Central memory CD4-positive, alpha-beta T cell (primary cell): ENCODE measurements at places on chromosomes 5 and 9.

GRCh38 chr5:61678966-61679365 lies 346.9 kb downstream of the ZSWIM6 start:
- no peak for DNase-seq

DNA sequence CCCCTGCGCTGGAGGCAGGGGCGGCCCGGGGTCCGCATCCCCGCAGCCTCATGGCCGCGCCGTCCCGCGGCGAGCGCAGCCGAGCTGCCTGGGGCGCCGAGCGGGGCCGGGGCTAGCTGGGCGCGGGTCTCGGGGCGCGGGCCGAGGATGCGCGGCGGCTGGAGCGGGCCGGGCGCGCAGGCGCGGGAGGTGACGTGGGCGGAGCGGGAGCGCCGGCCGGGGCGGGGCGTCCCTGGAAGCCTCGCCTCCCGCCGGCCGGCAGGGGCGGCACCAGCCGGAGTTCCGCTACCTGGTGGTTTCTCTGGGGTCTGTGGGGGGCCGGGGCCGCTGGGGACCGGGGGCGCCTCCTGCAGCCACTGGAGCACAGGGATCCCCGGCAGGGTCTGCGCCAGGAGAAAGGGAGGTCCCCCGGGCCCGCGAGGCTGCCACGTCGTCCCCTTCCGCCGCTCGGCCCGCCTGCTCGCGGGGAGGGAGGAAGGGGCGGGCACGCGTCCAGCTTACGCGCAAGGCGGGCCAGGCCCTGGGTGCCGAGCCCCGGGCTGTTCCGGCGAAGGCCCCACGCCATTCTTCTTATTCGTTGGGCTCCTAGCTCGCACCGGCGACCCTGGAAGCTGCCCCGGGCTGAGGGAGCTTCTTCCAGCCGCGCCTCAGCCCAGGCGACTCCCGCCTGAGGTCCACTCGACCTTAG lies at the start of gene LPCAT1:
Gene LPCAT1, minus strand, starts transcription at position 168 of the 688 bp plus-strand sequence. Its CDS starts 116 bp downstream, at position 52.
- peak; percentile 72 for DNase-seq

DNA sequence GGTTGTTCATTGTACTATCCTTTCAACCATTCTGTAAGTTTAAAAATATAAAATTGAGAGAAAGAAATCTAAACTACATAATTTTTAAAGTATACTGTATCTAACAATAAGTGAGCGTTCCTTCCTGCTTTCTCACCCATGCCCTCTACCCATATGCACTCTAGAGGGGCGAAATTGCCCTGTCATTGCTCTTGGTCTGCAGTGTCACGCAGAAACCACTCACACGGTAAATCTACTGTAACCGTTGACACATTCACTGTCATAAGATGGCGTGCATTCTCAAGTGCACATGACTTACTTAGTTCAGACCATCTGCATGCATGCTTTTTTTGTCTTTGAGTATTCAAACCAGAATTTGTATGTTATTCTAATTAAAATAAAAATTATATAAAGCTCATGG lies 55.7 kb upstream of the NIPBL start:
- no peak for DNase-seq

GRCh38 chr5:93791518-93791972 lies 50.1 kb upstream of the POU5F2 start:
- DNase-seq = no peak

DNA sequence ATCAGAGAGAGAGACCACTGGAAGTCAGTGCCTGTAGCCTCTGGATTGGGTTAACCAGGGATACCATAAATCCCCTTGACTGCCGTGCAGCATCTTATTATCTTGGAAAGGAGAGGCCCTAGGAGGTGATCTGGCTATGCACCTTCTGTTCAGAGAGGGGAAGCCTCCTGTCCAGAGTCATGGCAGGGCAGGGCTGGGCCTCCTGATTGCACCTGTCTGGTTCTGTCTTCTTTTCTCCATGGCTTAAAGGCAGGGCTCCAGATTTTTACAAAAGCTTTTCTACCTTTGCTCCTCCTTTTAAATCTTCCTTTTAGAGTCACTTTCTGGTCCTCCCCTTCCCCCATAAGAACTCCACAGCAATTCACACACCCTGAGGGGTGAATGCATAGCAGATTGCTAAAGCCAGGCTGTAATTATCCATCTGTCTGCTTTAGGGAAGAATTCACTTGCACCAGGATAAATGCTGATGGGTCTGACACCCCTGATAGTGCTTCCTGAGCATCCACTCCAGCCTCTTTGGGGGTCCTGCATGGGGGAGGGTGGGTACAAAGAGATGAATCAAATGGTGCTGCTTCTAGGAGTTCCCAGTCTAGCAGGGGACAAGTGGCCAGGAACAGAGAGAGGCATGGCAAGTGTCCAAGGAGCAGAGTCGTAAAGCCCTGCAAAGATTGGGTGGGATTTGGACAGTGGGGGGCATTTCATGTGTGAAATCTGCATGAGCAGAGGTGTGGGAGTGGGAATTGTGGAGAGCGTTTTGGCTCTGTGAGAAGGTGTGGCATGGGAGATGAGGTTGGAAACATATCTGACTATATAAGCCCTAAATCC lies 141.3 kb upstream of the ALDH1B1 start:
- no peak for DNase-seq

DNA sequence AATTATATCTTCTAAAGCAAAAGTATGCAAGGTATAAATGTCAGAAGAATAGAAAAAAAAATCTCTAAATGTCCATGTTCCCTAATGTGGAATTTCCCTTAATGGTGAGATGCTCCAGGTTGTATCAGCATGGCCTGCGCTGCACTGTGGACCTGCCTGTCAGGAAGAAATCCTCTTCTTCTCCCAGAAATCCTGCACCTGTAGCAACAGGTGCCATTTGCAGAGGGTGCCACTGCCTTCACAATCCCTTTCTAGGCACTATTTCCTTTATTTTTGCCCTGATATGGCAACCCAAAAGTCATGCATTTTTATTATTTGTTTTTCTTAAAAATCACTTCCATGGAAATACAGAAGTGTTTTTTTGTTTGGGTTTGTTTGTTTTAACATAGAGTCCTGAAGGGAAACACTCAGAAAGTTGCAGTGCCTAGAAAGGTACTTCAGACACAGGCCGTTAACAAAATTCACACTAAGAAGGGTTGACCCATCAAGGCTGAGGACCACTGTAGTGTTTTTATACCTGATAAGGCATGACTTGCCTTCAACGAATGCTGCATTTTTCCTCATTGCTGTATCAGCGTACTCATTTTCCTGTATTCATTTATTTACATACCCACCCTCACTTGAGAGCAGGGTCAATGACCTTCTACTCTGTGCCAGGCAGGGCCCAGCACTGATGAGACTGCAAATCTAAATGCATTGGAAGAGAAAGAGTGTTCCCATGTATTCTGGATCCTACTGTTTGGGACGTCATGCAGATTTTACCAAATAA lies 177.8 kb downstream of the SNX18 start:
- DNase-seq = no peak

DNA sequence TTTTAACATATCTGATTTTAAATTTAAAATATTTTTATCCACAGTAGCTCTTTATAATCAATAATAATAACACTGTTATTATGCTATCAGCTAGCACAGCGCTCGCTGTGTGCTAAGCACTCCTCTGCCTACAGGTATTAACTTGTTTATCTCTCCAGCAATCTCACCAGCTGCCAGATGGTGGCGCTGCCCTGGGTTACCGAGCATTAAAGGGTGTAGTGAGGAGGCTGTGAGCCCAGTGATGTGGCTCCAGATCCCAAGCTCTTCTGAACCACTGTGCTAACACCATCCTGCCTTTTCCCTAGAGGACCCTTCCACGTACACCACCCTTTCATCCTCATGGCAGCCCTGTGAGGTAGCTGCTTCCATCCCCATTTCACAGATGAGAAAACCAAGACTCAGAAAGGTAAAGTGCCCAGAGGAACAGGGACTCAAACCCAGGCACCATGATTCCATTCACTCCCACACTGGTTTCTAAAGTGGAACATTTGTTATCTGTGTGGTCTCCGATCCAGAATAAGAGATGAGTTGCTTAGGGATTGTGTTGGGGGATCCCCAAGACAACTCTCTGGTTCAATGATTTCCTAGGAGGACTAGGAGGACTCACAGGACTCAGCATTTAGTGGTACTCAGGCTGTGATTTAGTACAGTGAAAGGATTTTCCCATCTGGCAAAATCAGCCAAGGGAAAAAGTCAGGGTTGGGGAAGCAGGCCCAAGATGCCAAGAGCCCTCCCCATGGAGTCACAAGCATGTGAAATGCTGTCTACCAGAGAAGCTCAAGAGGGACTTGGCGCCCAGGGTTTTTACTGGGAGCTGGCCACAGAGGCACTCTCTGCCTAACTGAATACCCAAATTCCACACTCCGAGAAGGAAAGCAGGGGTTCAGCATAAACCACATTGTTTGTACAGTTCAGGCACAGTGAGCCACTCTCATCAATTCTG lies 7.0 kb downstream of the IGFBPL1 start:
- DNase-seq = no peak

GRCh38 chr5:54469622-54470021 lies 14.1 kb downstream of the HSPB3 start:
- no peak for DNase-seq

- no peak for DNase-seq
These were observed 25.8 kb upstream of the SYNPO start for GRCh38 chr5:150614661-150615060.

- no peak for DNase-seq
These were observed 58.4 kb upstream of the SHC3 start for GRCh38 chr9:89236955-89237573.

DNA sequence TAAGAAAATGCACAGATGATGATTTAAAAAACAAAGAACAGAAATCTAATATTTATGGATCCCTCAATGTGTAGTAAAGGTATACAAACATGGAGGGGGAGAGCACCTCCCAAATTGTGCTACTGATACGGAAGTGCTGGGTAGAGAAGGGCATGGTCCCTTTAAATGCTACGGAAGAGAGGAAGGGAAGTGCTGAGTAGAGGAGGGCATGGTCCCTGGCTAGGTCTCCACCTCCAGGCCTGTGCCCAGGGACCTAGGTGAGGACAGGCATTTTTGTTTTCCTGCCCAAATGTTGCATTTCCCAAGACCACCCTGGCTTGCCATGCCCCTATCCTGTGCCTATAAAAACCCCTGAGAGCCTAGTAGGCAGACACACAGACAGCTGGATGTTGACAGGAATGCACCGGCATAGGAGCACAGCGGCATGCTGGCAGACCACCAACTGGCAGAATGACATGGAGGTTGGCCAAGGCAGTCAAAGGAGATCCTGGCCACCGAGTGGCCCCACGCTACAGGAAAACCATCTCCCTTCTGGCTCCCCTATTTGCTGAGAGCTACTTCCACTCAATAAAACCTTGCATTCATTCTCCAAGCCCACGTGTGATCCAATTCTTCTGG lies 62.1 kb upstream of the SPDL1 start:
- DNase-seq = no peak

DNA sequence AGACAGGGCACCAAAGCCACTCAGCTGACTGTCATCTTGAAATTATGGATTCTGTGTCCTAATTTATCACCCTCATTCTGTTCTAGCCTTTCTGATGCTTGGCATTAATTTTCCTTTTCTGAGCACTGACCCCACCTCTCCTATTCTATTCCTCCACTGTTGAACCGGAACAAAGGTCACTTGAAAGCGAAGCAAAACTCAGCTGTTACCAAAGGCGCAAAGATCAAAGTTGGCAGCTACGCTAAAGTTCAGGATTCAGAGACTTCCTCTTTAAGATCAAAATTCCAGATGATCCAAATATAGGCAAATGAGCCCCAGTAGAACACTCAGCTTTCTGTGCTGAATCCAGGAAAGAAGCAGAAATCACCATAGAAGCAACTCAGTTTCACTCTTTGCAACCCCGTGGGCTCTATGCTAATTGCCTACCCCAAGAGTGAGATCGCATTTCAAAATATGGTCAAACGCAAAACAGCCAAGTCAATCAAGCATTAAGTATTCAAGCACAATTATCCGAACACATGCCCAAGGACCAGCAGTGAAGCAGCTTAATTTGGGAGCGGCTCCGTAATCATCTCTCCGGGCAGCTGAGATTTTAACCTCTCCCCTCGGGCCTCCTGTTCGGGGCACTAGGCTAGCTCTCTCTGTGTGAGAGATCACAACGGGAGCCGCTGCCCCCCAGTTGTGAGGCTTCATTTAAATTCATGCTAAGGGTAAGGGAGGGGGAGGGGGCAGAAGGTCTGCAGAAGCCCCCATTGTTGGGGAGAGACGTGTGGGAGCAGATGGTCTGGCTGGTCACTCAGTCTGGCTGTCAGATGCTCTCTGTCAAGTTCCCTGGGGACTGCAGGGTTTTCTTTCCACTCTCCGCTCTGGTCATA lies 288.6 kb downstream of the ELAVL2 start:
- no peak for DNase-seq

- no peak for DNase-seq
These were observed 57.6 kb downstream of the STARD4 start for GRCh38 chr5:111454776-111455175.

DNA sequence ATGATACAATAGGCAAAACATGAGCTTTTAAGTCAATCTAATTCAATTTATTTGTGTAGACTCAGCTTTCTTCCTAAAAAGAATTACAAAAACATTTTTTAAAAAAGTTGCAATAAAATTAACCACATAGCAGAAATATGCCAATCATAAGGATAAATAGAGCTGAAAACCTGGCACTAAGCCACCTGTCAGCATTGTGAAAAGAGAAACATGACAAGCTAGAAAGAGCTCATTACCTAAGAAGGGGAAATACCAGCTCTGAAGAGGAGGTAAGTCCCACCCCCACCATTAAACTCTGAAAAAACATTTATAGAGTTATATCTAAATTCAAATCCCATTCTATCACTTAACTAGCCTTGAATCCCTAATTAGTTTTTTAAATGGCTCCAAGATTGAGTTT lies 372.9 kb downstream of the OSTF1 start:
- DNase-seq = no peak

DNA sequence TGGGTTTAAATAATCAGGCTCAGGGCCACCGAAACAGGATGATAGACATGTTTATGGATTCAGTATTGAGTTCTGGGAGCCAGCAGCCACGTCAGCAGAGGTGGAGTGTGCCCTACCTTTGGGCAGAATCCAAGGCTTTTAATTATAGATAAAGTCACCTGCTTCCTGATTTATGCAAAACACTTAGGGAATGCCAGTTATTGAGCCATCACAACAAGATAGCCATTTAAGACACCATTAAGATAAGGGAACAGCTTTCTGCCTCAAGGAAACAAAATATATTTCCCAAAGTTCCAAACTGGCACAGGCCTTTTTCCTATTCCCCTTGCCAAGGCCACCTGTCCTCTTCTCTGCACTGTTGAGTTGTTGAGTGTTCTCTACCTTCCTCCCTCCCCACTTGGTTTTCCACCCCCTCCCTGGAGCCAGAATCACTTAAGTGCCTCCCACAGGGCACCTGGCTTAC lies 2.4 kb downstream of the CCL28 start:
- no peak for DNase-seq

GRCh38 chr5:138632900-138633489 lies 57.8 kb upstream of the HSPA9 start:
- DNase-seq = no peak

DNA sequence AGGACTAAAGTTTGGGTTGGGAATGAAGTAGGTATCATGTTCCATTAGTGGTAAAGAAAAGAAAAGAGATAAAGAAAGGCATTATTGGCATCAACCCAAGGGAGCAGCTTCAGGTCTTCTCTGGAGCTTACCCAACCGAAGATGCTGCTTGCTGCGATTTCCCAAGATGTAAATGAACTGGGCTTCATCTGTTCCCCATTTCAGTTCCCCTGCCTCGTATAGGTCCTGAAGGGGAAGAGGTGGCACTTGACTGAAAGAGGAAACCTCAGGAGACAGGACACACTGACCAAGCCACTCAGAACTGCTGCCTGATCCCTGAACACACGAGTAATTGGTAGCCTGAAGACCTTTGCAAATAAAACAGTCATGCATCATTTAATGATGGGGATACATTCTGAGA lies 24.6 kb downstream of the ANXA6 start:
- no peak for DNase-seq

GRCh38 chr5:168820874-168821273 lies 241.7 kb upstream of the PANK3 start:
- no peak for DNase-seq

GRCh38 chr5:177389241-177390169 lies 5.3 kb downstream of the SLC34A1 start:
- peak; percentile 83 for DNase-seq
